ENCODE measurements at places on chromosomes 7 and 10.

DNA sequence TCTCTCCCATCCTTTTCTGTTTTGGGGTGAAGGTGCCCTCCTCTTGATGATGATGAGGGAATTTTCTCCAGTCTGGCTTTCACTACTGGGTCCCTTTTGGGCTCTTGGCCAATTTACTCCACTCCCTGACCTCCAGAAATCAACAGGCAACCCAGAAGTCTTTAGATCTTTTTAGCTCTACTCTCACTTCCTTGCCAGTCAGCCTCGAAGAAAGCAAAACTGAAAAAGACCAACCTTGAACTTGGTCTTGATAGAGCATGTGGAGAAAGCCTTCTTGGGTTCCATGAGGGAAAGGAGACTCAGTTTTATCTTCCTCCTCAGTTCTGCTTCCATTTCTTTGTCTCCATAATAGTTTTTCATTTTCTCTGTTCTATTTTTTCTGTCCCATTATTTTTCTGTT, 91.4 kb upstream of the NPVF start:
- no peak for DNase-seq

DNA sequence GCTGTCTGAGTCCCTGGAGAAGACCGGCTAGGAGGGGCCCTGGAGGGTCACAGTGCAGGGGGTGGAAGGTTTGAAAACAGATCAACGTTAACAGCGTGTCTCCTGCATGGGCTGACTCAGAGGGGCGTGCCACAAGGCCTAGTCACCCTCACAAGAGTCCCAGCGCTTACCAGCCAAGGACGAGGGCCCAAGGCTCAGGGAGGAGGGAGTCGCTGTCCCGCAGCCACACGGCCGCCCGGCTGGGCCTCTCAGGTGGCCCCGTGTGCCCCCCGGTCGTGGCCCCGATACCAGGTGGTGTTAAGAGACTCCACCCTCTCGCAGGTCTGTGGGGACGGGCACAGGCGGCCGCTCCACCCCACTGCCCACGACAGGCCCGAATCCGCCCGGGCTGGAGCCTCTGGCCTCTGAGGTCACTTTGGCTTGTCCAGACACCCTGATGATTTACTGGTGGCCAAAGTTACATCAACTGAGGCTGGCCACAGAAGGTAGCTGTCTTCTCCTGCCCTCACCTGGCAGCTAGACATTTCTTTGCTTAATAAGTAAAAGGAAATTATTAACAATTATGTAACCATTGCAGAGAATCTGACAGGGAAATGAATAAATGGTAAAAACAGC, 34.0 kb downstream of the FAM20C start:
- DNase-seq = no peak

DNA sequence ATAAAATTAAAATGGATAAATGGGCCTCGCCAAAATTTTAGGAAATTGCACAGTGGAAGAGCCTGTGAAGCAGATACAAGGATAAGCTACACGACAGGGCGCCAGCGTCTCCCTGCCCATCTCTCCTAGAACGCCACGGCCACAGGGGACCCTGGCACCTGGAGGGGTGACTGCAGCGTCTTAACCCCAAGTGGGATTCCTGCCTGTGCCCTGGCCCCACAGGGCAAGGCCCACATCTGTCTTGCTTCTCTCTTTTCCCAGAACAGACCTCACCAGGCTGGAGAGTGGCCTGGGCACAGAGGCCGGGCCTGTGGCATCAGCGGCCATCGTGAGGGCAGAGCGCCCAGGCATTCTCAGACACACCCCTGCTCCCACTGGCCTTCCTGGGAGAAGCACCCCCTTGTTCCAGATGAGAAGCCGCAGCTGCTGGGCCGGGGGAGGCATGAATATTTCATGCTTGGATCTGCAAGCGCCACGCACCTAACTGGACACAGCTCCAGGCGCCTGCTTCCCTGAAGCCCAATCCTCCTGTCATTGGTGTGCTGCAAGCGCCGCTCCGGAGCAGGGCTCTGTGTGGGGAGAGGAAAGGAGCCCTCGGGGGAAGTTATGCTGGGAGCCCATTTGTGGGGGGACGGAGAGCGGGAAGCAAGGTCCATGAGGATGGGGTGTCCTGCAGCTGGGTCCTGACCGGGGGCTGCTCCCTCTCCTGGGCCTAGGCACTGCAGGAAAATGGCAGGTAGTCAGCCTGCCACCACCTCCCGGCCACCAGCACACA, 153.5 kb downstream of the ELFN1 start:
- no peak for DNase-seq

GRCh38 chr10:10942441-10942840, 75.2 kb upstream of the CELF2 start:
- DNase-seq = no peak

DNA sequence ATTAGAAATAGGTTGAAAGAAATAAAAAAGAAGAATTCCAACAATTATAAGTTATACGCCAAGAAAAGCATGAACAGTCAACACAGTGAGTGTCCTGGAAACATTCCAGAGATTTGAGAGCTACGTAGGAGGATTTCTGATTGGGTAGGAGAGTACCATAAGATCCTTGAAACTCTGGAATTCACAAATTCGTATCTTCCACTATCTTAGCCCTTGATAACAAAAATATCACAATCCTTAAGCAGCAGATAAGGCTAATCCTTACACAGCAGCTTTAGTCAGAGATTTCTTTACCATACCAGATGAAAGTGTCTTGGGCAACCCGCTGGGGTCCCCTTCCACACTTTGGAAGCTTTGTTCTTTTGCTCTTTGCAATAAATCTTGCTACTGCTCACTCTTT, 8.2 kb downstream of the TPK1 start:
- no peak for DNase-seq

DNA sequence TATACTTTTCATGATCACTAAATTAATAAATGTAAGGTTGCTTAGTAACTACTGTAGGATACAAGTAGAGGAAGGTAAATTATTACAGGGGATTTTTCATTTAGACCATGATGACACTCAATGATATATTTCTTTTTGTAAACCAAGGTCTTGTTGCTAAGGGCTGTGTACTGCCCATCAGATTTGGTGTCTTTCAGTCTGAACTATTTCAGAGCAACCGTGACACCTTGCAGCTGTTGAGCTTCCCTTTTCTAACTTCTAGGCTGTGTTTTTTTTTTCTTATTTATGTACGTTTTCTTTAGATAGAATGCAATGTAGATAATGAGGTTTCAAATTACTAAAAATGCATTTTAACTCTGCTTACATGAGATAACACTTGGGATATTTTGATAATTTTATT, 292.0 kb upstream of the MBL2 start:
- no peak for DNase-seq

DNA sequence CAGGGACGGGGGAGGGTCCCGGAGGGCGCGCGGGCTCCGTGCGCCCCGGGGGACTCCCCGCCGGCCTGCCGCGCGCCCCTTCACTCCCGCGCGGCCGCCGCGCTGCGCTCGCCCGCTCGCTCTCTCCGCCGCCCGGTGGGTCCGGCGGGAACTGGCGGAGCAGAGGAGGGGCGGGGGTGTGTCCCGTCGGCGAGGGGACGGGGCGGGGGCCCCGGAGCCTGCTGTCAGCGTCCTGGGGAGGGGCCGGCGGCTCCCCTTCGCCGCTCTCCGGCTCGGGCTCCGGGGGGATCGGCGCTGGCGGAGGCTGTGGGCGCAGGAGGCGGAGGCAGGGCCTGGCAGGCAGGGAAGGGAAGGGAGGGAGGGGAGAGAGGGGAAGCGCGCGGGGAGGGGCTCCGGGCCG, at the start of gene SH3PXD2A:
Gene SH3PXD2A, minus strand, starts transcription at position 153 of the 400 bp plus-strand sequence. CDS start 310 bp downstream, outside the sequence.
- no peak for DNase-seq

DNA sequence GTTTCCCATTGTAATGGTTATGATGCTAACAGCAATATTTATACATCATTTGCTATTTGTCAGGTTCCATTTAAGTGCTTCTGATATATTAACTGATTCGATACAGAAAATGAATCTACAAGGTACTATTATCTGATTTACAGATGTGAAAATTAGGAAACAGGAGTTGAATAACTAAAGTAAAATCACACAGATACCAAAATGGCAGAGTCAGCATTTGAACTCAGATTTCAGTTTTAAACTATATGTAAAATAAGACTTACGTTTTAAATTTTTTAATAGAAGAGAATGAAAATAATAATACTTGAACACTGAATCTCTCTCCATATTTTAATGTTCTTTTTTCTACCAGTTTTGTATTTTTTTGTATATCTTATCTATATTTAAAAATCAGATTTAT, 313.2 kb downstream of the MDFIC start:
- no peak for DNase-seq
